ENCODE measurements at places on chromosomes 1 and 21. TPM values are rescaled to one million over a fixed set of nuclear protein-coding genes. Genes with fewer than 3 reads are reported as not detected.

The PTAFR gene
- 0.07 TPM for total RNA-seq

The CYP4Z1 gene
- total RNA-seq: not detected

The BRDT gene
- total RNA-seq: not detected

The TAS1R1 gene
- total RNA-seq: not detected

The LCE1A gene
- not detected for total RNA-seq

The FABP3 gene
- 250 TPM for total RNA-seq

The S100A11 gene
- total RNA-seq: 22.5 TPM

The CELF3 gene
- 0.42 TPM for total RNA-seq

The B3GALNT2 gene
- total RNA-seq: 18.5 TPM

DNA sequence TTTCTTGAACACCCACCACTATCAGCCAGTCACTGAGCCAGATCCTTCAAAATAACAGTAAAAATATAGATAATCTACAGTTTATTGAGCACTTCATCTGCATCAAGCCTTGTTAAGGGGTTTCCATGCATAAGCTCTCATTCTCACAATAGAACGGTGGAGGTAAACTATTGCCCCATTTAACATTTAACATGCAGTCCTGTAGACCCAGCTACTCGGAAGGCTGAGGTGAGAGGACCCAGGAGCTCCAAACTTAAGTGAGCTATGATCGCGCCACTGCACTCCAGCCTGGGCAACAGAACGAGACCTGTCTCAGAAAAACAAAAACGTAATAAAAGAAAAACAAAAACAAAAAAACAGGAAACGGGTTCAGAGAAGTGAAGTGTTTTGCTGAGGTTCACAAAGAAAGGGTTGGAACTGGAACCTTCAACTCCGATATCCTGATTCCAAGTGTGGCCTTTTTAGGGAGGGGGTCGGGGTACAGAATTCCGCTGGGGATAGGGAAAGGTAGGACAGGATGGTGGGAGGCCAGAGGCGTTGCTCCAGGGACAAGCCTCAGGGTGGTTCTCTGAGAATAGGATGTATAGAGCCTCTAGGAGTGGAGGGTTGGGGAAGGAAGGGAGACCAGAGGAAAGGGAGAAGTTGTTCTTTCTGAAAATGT is 11.6 kb upstream of the SESN2 start:
- H3K27me3 ChIP-seq: no peaks in the 10 kb centered on the region
- no peak for DNase-seq
- H3K4me1 ChIP-seq: peaks cover 33% of the 10 kb centered on the region
- H3K36me3 ChIP-seq: no peaks in the 10 kb centered on the region
- peak overlapping the region; percentile 71 for H3K27ac ChIP-seq
- H3K4me3 ChIP-seq: peak overlapping the region; percentile 4

GRCh38 chr1:241658081-241658793 is 6.2 kb downstream of the WDR64 start:
- no peaks in the 10 kb centered on the region for H3K36me3 ChIP-seq
- no peak for DNase-seq
- H3K4me1 ChIP-seq: peaks cover 6% of the 10 kb centered on the region
- no peaks in the 10 kb centered on the region for H3K27me3 ChIP-seq

- no peak overlapping the region for H3K27ac ChIP-seq
- H3K4me3 ChIP-seq: no peak overlapping the region
- peaks cover 6% of the 10 kb centered on the region for H3K27me3 ChIP-seq
- no peak for DNase-seq
Observed at GRCh38 chr1:181107711-181108110, 19.2 kb downstream of the IER5 start.

DNA sequence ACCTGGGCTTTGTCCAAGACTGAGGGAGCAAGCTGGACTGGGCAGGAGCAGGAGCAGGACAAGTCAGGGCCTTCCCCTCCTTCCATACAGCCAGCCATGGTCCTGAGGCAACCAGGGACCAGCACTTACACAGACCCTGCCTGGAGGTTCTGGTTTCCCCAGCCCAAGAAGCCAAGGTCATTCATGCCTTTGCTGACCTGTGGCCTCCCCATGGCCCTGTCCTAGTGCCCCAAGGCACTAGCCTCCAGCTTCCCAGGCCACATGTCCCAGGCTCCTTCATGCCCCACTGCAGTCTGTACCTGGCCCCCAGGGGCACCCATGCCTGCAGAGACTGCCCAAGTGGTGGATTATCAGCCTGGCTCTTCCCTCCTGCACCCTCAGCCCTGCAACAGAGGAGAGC is 243.9 kb downstream of the TOMM20 start:
- H3K27ac ChIP-seq: no peak overlapping the region
- H3K36me3 ChIP-seq: no peaks in the 10 kb centered on the region
- no peak overlapping the region for H3K4me3 ChIP-seq
- peaks cover 37% of the 10 kb centered on the region for H3K4me1 ChIP-seq

DNA sequence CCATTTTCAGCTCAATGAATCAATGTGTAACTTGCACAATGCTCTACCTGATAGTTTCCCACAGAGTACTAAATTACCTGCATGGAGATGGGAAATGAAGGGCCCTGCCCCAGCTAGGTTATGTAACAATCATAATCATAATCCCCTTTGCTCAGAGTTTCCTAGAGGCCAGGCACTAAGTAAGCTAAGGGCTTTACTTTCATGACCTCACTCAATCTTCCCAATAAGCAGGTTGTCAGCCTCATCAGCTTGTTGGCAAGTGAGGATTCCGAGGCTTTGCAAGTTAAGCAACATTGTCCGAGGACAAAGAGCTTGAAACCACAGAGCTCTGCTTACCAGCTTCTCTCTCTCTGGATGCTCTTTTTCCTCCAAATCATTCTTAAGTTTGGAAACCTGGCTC is 64.1 kb upstream of the NTPCR start:
- H3K4me1 ChIP-seq: no peaks in the 10 kb centered on the region
- peak; percentile 51 for DNase-seq
- no peaks in the 10 kb centered on the region for H3K36me3 ChIP-seq

DNA sequence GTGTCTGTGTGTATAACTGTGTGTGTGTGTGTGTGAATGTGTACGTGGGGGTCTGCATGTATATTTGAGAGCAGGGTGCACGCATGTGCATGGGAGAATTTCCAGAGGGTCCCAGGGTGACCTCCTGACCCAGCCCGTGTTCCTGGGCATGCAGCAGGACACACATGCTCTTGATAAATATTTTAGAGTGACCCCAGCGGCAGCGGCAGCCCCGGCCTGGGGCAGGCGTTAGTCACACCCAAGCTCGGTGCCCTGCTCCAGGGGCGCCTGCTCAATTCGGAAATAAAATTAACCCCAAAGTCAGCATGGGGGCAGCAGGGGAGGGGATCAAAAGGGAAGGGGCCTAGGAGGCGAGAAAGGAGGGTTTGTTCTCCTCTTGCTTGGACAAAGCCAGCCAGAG is 107.5 kb downstream of the PAX7 start:
- H3K36me3 ChIP-seq: no peaks in the 10 kb centered on the region
- no peak for DNase-seq
- no peak overlapping the region for H3K4me3 ChIP-seq

DNA sequence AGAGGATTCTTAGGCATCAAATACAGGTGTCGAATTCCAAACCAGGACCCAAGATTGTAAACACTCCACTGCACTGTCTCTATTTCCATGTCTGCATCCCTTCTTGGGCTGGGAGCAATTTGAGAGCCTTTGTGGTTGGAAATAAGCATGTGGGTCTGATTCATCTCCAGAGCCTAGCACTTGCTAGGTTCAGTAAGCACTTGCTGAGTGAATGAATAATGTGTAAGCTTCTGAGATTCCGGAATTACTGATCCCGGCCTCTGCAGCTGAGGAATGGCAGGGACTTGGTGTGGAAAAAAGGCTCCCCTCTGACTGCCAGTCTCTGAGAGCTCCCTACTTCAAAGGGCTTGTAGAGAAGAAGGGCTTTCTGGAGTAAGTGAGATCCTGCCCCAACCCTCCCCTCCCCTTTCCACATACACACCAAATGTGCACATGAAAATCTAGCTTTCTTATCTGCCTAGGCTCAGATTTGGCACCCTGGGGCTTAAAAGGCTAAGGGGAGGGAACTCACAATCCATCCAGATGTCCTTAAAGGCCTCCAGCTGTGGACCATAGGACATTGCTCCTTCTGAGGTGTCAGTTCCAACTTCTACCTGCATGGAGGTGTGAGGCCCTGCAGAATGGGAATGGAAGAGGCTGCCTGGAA is 39.6 kb upstream of the TRABD2B start:
- no peak overlapping the region for H3K27ac ChIP-seq
- peaks cover 41% of the 10 kb centered on the region for H3K4me1 ChIP-seq
- DNase-seq: peak; percentile 42
- no peaks in the 10 kb centered on the region for H3K36me3 ChIP-seq
- H3K27me3 ChIP-seq: no peaks in the 10 kb centered on the region
- H3K4me3 ChIP-seq: no peak overlapping the region

DNA sequence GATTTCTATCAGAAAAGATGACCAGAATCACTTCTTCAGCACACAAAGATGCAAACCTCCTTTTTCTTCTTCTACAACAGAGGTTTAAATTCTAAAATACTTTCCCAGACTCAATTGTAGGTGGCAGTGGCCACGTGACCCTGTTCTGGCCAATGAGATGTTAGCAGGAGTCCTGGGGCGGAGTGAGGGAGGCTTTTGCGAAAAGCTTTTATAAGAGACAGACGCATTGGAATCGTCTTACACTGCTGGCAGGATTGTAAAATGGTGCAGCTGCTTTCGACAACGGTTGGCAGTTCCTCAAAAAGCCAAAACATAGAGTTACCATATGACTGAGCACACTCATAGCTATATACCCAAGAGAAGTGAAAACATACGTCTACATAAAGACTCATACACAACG is 87.0 kb upstream of the MAGI3 start:
- H3K4me1 ChIP-seq: peaks cover 20% of the 10 kb centered on the region
- DNase-seq: no peak
- no peak overlapping the region for H3K4me3 ChIP-seq
- H3K36me3 ChIP-seq: no peaks in the 10 kb centered on the region
- H3K27me3 ChIP-seq: no peaks in the 10 kb centered on the region

- H3K27ac ChIP-seq: no peak overlapping the region
- H3K36me3 ChIP-seq: no peaks in the 10 kb centered on the region
- H3K4me1 ChIP-seq: no peaks in the 10 kb centered on the region
- H3K4me3 ChIP-seq: no peak overlapping the region
- no peak for DNase-seq
Observed at GRCh38 chr1:227440182-227440581, 121.9 kb upstream of the CDC42BPA start.

- H3K27me3 ChIP-seq: peaks cover 56% of the 10 kb centered on the region
- DNase-seq: no peak
- no peaks in the 10 kb centered on the region for H3K4me1 ChIP-seq
- no peak overlapping the region for H3K27ac ChIP-seq
Observed at GRCh38 chr1:23905461-23906025, 7.6 kb downstream of the CNR2 start.

DNA sequence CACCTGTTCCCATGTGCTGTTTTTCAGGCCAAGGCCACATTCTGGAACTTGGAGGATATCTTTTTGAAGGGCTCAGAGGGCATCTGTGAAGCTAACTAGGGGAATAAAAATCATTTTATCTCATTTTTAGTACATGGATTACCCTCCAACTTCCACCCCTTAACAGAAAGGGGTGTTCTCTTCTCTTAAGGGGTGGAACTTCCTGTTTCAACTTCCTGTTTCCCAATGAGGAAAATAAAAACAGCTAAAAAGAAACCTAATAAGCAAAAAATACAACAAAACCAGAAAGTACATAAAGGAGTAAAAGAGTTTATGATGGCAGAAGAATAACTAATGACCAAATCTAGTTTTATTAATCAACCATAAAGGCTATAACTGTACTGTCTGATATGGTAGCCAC is 24.8 kb upstream of the SLC22A15 start:
- H3K36me3 ChIP-seq: no peaks in the 10 kb centered on the region
- no peaks in the 10 kb centered on the region for H3K4me1 ChIP-seq
- no peak for DNase-seq
- no peak overlapping the region for H3K27ac ChIP-seq

- H3K27ac ChIP-seq: no peak overlapping the region
- H3K36me3 ChIP-seq: no peaks in the 10 kb centered on the region
- no peaks in the 10 kb centered on the region for H3K27me3 ChIP-seq
- H3K4me1 ChIP-seq: peaks cover 9% of the 10 kb centered on the region
- DNase-seq: no peak
- no peak overlapping the region for H3K4me3 ChIP-seq
Observed at GRCh38 chr1:14926229-14926628, 227.3 kb upstream of the TMEM51 start.

DNA sequence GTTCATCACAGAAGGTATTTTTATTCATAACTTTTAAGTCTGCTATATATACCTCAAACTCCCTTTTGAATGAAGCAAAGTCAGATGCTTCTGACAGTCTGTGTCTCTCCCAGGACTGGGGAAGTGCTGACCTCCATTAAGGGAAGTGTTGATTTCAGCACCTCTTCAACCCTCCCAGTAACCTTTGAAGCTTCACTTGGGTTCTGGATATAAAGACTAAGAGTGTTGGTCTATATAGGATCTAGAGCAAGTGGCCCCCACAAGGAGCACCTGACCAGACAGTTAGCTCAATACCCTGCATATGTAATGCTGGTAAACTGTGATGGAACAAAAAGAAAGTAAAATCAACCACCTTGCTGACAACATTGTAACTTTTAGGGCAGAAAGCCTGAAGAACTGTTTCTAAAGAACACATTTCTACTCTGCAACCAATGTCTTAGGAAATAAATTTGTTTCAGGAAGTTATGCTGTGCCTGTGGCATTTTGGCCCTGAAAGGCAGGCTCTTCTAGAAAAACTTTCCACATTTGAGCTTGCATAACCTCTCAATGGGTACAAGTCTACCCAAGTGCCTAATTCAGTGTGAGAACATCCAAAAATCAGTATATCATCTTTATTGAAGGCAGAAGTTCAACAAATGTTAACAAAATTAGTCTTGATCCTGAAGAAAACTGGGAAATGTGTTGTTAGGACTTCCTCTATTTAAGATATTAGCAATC is 865 bp upstream of the PTPN22 start:
- no peak for DNase-seq
- no peaks in the 10 kb centered on the region for H3K27me3 ChIP-seq
- H3K27ac ChIP-seq: no peak overlapping the region
- H3K4me1 ChIP-seq: no peaks in the 10 kb centered on the region
- H3K4me3 ChIP-seq: no peak overlapping the region
- H3K36me3 ChIP-seq: no peaks in the 10 kb centered on the region

DNA sequence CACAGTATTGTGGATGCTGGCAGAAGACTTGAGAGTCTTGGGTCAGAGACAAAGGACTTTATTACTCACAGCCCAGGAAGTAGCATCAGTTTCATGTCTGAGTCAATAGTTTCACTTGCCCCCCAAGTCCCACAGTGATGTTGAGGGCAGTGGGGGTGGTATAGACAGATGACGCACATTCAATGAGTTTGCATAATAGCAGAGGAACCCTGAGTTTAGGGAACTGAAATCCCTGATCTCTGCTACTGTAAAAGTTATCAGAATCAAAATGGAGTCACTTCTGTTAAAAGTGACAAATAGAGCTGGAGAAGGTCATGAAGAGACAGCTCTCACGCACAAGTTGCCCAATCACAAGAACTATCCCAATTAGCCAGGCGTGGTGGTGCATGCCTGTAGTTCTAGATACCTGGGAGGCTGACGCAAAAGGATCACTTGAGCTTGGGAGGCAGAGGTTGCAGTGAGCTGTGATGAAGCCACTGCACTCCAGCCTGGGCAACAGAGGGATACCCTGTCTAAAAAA is 11.5 kb upstream of the HCRTR1 start:
- H3K27ac ChIP-seq: no peak overlapping the region
- no peaks in the 10 kb centered on the region for H3K4me1 ChIP-seq
- no peak overlapping the region for H3K4me3 ChIP-seq
- no peak for DNase-seq
- H3K36me3 ChIP-seq: no peaks in the 10 kb centered on the region
- H3K27me3 ChIP-seq: peaks cover 3% of the 10 kb centered on the region
